ENCODE measurements at places on chromosomes 16 and 17.

GRCh38 chr16:53052519-53053501 lies at the start of gene CHD9NB:
CHD9NB (minus strand) TSS chr16:53052897; CDS start chr16:53044158, 8,739 bp downstream.
- DNase-seq = no peak

DNA sequence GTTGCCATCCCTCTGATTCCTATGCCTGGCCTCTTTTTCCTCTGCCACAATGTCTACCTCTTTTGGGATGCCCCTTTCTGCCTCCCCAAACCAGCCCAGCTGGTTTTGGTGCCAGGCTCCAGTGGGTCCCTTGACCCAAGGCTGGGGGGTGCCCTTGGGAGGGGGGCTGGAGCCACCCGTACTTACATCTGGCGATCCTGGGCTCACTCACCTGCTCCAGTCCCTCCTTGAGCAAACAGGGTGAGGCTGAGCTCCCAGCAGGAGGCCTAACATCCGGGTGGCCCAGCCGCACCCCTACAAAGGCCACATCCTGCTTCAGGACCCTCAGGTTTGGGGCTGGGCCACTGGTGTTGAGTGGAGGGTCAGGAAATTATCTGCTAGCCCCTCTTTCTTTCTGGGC lies 1.2 kb downstream of the ERN2 start:
- no peak for DNase-seq

DNA sequence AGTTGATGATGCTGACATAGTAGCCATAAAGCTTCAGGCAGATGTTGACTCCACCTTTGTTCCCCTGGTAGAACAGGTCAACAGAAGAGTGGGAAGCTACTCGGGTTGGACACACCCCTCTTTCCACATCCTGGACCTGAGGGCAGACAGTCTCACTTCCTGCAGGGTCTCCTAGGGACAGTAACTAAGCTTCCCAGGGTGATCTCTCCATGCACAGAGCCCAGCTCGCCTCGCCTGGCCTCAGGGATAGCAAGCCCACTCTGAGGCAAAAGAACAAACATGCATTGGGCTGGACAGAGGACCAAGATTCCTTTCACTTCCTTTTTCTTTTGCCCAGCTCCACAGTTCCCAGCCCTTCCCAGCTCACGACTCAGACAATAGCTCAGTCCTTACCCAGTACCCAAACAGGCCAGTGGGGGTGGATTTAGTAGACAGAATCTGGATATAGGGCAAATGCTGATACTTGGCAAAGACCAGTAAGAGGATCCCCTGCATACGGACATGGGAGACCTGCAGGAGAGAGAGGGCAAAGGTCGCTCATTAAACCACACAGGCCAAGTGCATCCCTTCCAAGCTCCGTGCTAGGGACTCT lies 7.0 kb downstream of the INPP5K start:
- DNase-seq = no peak

DNA sequence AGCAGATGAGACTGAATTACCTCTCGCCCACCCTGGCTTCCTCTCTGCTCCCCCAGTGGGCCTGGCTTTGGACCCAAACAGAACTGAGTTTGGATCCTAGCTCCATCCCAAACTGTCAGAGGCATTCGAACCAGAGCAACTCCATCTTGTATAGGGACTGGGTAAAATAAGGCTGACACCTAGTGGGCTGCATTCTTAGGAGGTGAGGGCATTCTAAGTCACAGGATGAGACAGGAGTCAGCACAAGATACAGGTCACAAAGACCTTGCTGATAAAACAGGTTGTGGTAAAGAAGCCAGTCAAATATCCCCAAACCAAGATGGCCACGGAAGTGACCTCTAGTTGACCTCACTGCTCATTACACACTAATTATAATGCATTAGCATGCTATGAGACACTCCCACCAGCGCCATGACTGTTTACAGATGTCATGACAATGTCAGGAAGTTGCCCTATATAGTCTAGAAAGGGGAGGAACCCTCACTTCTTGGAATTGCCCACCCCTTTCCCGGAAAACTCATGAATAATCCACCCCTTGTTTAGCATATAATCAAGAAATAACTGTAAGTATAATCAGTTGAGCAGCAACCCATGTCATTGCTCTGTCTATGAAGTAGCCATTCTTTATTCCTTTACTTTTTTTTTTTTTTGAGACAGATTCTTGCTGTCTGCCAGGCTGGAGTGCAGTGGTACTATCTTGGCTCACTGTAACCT lies 44.4 kb downstream of the LYRM1 start:
- DNase-seq = no peak

DNA sequence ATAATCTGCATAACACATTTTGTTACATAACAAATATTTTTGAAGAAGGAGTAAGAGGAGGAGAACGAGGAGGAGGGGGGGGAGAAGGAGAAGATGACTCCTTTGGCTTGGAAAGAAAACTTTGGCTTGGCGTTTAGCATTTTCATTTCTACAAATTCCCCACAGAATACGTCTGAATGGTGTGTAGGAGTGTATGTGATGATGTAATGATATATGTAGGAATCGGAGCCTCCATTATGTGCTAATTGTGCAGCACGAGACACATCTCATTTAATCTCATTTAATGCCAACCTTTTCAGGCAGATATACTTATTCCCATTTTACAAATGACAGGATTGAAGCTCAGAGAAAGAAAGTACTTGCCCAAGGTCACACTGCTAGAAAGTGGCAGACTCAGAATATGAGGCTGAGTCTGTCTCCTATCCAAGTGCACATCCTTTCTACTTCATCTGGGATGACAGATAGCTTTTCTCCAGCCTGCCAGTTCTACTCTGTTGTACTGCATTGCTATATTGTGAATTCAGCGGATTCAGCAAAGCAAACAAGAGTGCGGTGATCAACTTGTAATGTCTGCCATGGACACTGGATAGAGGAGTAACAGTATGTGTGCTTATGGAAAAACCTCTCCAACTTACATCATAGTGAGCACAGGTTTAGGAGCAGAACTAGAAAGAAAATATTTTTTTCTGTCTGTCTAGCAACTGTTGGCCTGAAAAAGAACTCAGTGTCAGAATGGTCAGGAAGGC lies 10.4 kb upstream of the SLC47A2 start:
- DNase-seq = no peak

DNA sequence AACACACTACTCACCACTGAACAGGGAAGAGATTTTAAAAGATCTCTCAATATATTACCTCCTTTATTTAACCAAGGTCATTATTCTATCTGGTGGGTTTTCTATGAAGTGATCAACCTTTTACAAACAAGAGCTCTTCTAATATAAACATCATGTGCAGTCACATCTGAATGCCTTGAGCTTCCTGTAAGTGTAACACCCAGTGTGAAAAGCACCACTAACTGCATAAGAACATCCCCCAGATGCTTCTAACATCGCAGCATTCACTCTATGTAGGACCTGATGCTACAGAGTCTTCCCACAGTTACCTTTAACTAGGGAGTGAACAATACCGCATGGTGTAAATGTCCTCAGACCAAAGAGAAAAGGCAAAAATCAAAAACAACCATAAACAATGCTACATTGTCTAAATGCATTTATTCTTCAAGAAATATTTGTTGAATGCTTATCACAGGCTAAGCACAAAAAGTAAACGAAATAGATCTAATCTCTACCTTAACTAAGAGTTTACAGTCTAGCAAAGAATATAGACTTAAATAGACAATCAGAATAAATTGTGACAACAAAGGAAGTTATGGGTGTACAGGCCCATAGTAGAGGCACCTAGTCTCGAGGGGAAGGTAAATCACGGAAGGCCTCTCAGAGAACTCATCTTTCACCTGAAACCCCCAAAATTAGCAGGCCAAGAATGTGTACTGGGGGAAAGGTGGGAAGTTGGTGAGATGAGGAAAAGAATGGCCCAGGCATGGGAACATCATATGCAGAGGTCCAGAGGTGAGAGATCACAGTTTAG lies 16.2 kb downstream of the SKAP1 start:
- DNase-seq = no peak

DNA sequence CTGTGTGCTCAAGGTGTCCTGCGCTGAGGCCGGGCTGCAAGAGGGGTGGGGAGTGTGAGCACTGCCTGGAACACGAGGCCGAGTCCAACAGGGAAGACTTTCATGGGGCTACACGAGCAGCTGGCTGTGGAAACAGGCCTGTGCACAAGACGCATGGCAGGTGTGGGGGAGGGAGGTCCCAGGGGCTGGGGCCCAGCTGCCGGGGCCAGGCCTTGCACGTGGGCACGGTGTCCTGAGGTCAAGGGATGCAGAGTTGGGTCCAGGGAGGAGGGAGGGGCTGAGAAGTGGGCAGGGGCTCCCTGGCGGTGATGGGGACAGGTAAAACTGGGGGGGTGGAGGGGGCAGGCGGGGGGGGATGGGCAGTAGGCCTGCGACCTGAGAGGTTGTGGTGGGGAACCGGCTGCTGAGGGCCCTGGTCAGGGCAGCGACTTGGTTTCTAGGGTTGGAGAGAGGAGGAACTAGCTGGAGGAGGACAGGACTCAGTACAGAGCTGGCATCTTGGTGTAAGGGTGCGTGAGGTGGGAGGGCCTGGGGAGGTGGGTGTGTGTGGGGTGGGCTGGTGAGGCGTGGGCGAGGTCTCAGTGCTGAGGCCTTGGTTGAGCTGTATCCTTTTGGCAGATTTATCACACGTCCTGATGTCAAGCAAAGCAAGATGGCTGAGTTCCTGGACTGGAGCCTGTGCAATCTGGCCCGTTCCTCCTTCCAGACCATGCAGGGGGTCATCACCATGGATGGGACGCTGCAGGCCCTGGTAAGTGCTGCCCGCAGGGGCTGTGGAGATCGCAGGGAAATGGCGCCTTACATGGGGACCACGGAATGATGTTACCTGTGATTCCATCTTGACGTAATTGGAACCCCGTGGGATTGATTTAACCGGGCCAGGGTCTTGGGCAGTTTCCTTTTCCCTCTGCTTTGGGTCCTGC lies 29.4 kb downstream of the TBCD start:
- DNase-seq = no peak

DNA sequence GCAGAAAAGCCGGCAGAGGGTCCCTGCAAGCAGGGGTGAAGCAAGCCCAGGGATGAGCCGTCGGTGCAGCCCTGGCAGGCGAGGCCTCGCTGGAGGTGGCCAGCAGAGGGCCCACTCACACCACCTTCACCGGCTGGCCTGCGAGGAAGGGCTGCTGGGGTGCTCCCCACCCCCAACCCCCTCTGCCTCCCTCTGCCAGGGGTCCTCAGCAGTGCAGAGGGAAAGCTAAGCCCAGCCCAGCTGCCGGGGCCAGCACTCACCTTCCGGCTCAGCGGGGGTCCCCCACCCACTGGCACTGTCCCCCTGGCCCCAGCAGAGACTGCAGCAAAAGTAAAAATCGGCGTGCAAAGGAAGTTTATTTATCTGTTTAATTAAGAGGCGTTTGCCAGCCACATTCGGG lies 113.4 kb downstream of the ENGASE start:
- DNase-seq = no peak

DNA sequence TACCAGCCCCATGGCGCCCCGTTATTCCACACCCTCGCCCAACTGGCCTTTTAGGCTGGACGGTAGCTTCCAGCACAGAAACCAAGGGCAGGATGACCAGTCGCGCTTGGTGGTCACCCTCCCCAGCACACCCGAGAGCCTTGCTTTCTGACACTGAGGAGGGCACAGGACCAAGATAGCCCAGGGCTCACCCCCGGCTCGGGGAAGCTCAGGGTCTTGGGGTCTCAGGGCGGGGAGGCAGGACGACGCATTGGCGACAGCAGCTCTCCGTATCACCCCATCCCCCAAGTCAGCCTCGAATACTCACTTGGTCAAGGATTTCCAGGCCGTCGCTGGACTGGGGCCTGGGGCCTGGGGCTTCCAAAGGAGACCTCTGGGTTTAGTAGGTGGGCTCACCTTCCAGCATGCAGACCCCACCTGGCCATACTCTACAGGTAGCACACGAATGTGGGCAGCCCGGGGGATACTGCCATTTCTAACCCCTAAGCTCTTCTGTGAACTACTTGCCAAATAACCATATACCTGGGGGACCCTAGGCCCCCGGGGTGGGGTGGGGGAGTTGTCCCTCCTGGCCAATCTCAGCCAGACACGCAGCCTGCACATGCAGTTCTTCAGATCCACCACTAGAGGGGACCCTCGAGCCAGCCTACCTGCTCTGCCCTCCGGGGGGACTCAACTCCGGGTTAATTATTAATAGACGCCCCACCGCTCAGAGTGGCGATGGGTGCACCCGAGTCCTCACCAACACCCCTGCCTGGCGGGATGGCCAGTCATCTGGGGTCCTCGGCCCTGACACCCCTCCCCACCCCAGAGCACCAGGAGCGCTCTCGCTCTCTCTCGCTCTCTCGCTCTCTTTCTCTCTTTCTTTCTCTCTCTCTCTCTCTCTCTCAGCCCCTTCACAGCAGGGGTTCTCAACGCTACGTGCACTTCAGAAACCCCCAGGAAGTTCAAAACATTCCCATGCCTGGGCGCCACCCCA lies 30.0 kb downstream of the TBC1D16 start:
- peak; percentile 48 for DNase-seq

- no peak for DNase-seq
These were observed 31.6 kb downstream of the PHKB start for GRCh38 chr16:47492428-47493377.

DNA sequence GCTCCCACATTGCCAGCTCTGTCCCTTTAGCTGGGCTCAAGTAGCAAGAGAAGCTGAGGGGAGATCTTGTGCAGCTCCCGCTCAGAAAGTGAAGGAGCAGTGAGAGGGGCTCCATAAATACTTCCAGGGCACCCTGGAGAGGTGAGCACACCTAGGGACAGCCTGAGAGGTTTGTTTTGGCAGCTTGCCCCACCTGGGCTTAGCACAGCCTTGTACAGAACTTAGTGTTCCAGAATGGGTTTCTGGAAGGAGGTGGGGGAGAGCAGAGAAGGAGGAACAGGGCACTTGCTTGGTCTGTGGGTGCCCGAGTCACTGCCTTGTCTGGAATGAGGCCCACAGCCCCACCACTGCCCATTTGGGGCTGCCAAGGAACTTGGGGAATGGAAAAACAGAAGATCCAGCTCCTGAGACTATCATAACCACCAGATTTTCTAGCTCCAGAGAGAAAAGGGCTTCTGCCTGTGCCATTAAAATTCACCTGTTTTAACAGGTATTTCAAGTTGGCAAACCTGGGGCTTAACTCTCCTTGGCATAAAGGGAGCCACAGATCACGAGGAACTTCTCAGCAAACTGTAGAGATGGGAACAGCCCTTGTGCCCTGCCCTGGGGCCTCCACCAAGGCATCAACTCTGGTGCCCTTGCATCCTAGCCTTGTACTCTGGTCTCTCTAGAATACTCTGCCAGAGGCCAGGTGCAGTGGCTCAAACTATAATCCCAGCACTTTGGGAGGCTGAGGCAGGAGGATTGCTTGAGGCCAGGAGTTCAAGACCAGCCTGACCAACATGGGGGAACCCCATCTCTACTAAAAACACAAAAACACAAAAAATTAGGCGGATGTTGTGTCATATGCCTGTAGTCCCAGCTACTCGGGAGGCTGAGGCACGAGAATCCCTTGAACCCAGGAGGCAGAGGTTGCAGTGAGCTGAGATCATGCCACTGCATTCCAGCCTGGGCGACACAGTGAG lies 1.9 kb downstream of the PRR15L start:
- DNase-seq = no peak

GRCh38 chr16:62969711-62970318 lies 933.6 kb upstream of the CDH8 start:
- no peak for DNase-seq

DNA sequence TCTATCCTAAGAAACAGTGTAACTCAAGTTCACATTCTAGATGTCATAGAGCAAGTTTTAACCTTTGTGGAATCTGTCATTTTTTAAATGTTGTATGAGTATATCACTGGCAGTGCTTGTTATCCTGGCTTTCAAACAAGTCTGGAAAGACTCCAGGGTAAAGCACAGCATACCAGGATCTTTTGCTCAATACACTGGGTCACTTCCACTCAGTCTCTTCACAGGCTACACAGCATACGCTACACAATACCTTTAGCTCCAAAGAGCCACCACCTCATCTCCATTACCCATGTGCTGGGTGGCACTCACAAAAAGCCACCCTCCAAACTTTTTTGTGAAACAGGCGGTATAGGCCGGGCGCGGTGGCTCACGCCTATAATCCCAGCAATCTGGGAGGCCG lies 69.5 kb downstream of the PARN start:
- DNase-seq = no peak

- no peak for DNase-seq
These were observed 404.9 kb upstream of the TNRC6C start for GRCh38 chr17:77553459-77554066.

All from activated T-cell treated with anti-CD3 and anti-CD28 coated beads for 1 hour (primary cell).